SK-N-DZ (cell line): ENCODE measurements at places on chromosomes 2 and 18.

DNA sequence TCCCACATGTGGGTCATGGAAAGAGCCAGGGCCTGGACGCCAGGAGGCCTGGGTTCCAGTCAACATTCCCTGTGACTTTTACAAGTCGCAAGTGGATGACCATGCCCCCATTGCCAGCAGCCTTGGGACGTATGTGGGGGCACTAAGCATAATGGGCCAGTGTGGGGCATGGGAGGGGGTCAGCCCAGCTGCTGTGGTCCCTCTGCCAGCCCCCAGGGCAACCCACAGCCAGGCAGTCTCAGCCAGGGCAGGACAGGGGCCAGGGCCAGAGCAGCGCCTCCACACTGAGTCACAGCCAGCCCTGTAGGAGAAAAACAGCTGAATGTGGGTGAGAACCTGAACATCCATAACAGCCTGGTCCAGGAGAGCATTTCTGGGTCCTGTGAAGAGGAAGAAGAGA, 173.2 kb downstream of the GFPT1 start:
- DNase-seq = no peak

DNA sequence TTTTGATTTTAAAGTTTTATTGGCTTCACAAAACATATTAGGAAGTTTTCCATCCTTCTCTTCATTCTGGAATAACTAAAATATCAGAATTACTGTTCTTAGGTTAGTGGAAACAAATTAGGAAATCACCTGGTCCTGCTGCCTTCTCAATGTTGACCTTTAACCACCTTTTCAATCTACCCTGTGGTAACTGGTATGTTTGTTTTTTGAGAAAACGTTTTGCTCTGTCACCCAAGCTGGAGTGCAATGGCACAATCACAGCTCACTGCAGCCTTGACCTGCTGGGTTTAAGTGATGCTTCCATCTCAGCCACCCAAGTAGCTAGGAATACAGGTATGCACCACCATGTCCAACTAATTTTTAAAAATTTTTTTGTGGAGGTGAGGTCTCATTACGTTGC, 28.4 kb downstream of the ACYP2 start:
- DNase-seq = no peak

- DNase-seq = no peak
Measured at GRCh38 chr18:38368886-38369285, 803.3 kb upstream of the CELF4 start.

GRCh38 chr18:9849407-9850283, 36.1 kb upstream of the TXNDC2 start:
- peak; percentile 62 for DNase-seq

- no peak for DNase-seq
Measured at GRCh38 chr2:85924522-85924921, 35.7 kb upstream of the ST3GAL5 start.

DNA sequence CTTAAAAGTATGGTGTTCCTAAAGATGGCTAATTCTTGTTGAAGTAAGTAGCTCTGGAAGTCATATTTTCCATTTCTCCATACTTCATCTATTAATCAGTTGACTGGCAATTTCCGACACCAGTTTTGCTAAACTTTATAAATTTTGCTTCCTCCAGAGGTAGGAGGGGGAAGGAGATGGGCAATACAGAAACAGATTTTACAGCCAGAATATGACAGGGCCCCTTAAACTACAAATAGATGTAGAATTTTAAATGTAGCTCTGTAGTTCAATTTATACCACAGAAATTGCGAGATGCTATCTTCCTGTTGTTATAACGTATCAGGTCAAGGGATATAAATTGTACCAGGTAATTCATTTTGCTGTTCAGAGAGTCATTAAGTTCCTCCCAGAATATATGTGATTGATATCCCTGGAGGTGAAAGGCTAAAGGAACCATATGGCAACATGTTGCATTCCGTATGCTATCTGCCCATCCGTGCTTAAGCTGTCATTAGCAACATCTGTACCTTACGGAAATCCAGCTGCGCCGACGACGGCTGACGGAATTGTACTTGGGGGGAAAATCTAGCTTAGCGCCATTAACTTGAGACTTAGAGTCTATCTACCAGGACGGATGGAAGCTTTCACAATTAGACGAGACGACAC, 8.4 kb upstream of the NR4A2 start:
- DNase-seq = peak; percentile 11

DNA sequence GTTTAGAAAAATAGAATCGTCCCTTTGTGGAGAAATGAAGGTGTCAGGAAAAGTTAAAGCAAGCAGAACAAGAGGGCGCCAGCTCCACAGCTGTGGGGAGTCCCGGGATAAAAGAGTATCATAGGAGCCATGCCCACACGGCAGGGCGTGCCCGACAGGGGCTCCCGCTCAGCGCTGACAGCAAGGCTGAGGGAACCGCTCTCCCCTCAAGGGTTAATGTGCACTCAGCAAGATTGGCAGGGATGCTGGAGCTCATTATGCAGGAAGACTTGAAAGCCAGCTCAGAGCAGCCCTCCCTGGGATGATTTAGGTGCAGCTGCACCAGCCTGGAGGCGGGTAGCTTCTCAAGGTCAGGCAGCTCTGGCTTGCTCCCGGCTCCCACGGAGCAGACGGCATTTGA, 500.2 kb downstream of the EIPR1 start:
- DNase-seq = no peak

DNA sequence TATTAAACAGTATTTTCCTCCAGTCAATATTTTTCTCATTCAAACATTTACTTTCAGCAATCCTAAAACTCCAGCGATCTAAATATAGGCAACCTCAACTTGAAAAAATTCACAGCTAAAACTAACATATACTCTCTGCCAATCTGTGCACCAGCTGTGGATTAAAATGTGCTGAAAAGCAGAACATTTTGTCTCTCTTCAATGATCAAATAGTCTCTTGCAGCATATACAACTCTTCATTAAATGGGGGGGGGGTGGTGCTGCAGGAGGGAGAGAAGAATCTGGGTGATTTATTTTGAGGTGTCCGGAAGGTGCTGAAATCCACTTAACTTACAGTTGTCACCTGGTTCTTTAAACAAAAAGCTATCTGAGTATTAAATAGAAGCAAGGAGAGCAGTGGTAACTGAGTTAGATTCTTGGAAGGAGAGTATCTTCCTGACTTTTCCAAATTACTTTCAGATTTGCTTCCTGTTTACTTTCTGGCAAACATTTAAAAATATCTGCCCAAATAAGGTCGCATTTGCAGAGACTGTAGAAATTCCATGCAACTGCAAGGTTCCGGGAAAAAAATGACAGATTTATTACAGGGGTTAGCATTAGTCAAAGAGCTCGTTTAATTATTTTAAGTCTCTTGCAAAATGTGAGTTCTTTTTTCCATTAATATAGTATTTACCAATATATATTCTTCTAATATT, 904.7 kb upstream of the ACVR2A start:
- DNase-seq = no peak

DNA sequence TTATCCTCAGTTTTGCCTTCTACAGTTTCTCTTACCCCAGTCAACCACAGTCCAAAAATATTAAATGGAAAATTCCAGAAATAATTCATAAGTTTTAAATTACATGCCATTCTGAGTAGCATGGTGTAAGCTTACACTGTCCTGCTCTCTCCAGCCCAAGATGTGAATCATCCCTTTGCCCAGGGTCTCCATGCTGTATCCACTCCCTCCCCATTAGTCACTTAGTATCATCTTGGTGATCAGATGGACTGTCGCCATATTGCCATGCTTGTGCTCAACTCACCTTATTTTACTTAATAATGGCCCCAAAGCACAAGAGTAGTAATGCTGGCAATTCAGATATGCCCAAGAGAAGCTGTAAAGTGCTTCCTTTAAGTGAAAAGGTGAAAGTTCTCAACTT, 18.5 kb upstream of the CCNT2 start:
- DNase-seq = no peak

- DNase-seq = no peak
Measured at GRCh38 chr2:205276116-205276777, 406.1 kb upstream of the NRP2 start.

GRCh38 chr2:10541081-10541480, 93.0 kb upstream of the ODC1 start:
- no peak for DNase-seq

- DNase-seq = peak; percentile 96
Measured at GRCh38 chr2:191478799-191479679, 198.9 kb upstream of the NABP1 start.

GRCh38 chr18:9417073-9417851, 58.1 kb upstream of the RALBP1 start:
- DNase-seq = no peak

DNA sequence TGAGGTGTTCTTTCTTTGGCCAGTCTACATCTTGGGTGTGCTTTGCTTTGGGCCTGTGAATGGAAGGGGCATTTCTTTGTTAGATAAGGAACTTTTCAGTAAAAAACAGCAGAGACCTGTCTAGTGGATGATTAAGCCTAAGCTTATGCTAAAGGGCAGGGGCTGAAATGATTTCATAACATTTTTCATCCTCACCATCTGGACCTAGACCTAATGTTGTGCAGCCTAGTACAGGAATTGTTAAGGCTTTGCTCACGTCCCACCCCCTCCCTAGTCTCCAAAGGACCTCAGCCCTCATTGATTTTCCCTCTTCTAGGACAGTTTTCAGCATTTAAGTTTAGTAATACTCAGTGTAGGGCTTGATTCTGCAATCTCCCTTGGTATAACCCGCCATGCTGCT, 111.8 kb downstream of the PRKCE start:
- no peak for DNase-seq

DNA sequence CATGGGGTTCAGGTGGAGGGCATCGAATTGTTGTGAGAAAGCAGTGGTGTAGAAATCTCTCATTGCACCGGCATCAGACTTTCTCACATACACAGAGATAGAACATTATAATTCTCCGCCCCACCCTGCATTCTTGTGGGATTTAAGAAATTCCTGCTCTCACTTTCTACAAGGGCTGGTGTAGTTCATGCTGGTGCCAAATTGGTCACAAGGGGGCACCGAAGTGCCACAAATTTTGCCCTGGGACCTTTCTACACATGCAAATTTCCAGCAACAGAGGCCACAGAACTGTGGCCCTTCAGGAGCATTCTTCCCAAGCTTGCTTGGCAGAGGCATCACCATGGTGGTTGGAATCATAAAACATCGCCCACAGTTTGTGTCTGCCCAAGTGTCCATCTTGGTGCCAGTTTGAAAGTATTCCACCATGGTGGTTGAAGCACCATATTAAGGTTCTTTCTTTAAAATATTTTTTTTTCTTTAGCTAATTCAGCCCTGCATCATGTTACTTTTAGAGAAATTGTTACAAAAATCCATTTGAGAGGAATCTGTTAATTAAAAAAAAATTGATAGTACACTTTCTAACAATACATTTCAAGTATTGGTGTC, 521.2 kb upstream of the FANCL start:
- DNase-seq = peak; percentile 68

GRCh38 chr18:49721981-49722380, 91.4 kb downstream of the ACAA2 start:
- no peak for DNase-seq

GRCh38 chr2:226943862-226944620, 108.2 kb downstream of the RHBDD1 start:
- DNase-seq = peak; percentile 51

- DNase-seq = peak; percentile 100
Measured at GRCh38 chr2:16185801-16186272, 245.5 kb downstream of the MYCN start.

- no peak for DNase-seq
Measured at GRCh38 chr2:99403524-99403923, 66.3 kb downstream of the EIF5B start.

- DNase-seq = no peak
Measured at GRCh38 chr2:7992612-7993602, 688.9 kb upstream of the ID2 start.
